ENCODE measurements at places on chromosomes 12 and 14.

DNA sequence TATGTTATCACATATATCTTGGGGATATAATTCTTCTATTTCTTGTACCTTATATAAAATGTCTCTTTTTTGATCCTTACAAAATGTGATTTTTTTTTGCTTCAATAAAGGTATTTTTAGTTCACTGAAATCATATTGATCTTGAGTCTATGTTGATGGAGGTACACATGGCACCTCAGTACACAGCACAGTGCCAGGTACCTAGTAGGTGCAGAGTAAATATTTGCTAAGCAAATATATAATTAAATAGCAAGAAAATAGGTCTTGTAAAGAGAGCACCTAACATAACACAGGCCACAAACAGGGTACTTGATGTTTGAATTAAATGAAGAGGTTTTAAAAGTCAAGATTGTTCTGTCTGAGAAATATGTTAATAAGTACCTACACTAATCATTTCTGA, 69.7 kb downstream of the CIT start:
- DNase-seq = no peak

DNA sequence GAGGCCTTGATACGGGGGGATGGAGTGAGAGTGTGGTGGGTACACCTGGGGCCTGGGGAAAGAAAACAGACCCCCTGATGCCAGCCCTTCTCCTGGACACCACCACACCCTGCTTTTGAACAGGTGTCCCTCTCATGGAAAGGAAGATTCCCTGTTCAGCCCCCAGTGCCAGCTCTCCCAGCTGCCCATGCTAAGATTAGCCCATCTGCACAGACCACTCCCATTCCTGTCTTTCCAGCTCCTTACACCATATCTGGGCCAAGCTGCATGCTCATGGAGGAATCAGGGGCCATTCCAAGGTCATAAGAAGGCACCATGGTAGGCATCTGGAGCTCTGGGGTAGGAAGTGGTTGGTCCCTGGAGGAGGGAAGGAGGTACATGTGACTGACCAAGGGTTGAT, 9.6 kb downstream of the NAB2 start:
- DNase-seq = no peak

DNA sequence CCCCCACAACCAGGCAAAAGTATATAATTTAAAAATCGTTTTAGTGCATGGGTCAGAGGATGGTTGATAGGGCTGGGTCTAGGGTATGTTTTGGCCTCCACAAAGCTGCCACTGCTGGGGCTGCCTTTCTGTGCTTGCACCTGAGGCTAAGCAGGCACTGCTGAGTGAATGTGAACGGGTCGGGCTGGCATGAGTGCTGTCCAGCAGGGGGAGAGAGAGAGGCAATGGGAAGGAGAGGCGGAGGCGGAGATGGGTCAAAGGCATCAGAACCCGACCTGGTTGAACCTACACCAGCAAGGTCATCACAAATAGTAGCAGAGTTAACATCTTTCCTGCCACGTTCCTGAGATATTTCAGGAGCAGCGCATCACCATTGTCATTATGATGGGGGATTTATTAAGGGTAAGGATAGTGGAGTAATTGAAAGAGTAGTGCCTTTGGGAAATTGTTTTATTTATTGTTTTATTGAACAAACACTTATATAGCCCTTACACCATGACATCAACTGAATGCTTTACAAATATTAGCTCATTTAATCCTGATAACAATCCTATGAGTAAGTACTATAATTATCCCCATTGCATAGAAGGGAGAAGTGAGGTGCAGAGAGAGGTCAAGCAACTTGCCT, 5.8 kb upstream of the NRXN3 start:
- DNase-seq = no peak

GRCh38 chr14:54188064-54188666, 208.6 kb upstream of the CDKN3 start:
- no peak for DNase-seq

GRCh38 chr14:37855871-37856270, 260.4 kb downstream of the TTC6 start:
- no peak for DNase-seq

DNA sequence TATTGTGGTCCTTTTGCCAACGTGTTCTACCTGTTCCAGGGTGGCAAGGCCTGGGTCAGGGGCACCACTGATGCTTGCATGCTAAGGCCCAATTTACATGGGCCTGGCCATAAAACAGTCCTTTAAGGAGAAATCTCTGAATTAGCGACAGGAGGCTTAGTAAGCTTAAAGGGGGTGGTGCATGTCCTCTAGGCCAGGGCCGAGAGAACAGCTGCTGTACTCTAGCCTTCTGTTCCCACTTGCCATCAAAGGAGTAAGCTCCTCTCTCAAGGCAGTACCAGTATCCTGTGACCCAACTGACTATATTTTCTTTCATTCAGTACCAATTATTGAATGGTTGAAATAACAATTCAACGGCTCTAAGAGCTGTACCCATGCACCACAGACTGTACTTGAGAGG, 67.7 kb upstream of the ZDHHC17 start:
- no peak for DNase-seq

DNA sequence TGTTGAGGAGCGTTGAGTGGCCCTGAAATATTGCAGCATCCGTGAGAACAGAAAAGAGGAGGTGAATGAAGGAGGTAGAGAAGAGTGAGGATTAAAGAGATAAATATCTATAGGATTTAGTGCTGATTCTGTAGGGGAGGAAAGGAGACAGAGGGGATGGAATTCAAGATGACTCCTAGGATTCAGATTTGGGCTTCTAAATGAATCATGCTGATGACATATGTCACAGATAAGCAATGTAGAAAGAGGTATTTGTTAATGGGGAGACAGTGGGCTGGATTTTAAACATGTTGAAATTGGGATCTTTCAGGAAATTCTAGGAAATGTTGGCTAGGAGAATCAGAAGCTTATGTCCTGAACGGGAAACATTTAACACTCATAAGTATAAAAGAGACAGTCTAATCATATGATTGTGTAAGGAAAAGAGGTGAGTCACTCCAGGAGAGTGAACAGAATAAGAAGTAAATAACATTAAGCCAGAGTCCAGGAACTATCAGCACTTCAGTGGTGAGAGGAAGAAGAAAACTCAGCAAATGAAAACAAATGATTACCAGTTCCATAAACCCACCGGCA, 58.1 kb upstream of the DIO2 start:
- DNase-seq = no peak

DNA sequence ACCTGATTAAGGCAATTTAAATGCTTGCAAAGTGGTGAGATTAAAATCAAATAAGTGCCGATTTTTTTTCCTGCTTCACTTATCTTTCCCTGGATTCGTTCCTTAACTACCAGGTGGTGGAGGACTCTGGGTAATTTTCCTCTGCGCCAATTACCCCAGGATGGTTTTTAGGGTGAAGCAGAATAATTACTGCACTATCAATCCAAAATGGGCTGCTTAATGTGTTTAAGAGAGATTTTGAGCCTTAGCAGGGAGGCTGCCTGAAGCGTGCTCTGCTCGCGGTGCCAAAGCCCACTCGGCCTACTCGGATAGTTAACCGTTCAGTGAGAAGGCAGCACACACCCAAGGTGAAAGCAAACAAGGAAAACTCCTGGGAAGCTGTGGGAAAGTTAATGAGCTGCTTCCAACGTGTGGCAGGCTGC, 274.9 kb upstream of the LMO3 start:
- DNase-seq = no peak

GRCh38 chr14:65431951-65432350, 19.4 kb downstream of the FUT8 start:
- DNase-seq = no peak

- peak; percentile 96 for DNase-seq
These were observed 25.4 kb downstream of the ZBTB42 start for GRCh38 chr14:104826189-104826860.

- no peak for DNase-seq
These were observed 45.2 kb downstream of the MAP1LC3B2 start for GRCh38 chr12:116604178-116604895.

- DNase-seq = no peak
These were observed 13.7 kb downstream of the RASSF3 start for GRCh38 chr12:64624035-64624434.

- no peak for DNase-seq
These were observed 8.8 kb upstream of the DDHD1 start for GRCh38 chr14:53161758-53162435.

DNA sequence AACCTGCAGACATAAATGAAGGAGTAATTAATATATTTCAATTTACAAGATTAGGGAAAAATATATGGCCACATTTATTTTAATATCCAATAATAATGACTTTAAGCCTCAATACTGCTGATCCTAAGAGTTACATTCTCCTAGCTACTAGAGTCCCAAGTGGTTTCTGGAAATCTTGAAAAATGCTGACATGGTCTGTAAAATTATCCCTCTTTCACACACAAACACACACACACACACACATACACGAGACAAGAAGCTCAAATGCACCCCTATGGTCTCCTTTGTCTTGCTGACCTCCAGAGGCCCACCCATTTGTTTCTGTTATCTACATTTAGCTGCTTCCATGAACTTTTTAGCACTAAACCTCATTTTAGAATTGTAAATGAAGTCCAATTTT, 53.0 kb upstream of the USP15 start:
- no peak for DNase-seq

Measured in activated T-cell treated with anti-CD3 and anti-CD28 coated beads, Interleukin-2, amount 50 U/mL, for 1 hour (primary cell).